ENCODE measurements at places on chromosomes 6 and 20.

DNA sequence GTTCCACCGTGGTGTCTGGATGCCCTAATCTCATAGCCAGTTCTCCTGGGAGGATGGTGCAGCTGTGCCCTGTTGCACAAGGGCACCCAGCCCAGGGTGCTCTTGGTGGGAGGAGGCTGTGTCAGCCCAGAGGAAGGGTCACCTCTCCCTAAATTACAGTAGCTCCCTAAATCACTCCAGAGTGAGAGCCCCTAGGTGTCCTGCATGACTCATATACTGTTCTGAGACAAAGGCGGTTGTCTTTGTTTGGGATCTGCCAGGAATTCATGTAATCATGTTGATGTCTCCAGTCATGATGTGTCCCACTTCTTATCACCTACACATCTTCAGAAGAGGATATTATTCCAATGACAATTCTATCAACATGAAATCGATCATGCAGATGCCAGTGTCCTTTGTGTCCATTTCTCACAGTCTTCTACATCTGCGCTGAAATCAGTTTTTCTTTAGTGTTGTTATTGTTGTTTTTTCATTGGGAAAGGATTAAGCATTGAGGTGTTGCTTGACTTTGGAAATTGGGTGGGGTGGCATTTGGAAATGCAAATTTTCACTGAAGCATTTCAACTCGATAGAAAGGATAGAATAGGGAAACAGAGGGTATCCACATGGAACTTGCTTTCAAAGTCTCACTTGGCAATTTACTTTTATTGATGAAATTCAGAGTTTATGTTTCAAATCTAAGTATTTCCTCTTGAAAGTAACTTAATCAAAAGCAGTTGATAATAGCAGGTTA is 19.5 kb downstream of the PERP start:
- DNase-seq = no peak

GRCh38 chr20:44714102-44714700 is 968 bp upstream of the CCN5 start:
- DNase-seq = no peak

DNA sequence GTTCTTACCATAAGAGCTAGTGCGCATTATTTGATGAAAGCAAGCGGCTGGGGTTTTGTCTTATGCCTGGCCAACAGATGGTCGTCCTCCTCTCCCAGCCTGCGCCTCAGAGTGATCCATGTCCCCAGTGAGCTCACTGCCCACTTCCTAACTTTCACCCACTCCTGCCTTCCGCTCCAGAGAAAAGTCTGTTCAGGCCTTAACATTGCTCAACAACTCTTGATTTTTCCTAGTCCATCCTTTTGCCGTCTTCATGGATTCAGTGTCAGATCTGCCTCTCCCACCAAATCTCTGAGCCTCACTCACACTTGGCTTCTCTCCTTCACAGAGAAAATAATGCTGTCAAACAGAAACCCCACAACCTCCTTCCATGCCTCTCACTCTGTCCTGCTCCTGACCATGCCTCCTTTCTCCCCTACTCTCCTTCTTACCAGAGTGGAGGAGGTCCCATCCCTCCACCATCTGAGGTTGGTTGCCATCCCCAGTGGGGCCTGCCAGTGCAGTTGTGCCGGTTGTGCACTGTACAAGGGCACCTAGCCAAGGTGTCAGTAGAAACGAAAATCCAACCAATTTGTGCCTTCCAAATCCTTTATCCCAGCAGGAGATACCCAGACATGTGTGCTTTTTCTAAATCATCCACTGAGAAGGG is 58.9 kb upstream of the SRSF6 start:
- DNase-seq = no peak

GRCh38 chr6:5411414-5411813 is 150.1 kb downstream of the FARS2 start:
- no peak for DNase-seq

DNA sequence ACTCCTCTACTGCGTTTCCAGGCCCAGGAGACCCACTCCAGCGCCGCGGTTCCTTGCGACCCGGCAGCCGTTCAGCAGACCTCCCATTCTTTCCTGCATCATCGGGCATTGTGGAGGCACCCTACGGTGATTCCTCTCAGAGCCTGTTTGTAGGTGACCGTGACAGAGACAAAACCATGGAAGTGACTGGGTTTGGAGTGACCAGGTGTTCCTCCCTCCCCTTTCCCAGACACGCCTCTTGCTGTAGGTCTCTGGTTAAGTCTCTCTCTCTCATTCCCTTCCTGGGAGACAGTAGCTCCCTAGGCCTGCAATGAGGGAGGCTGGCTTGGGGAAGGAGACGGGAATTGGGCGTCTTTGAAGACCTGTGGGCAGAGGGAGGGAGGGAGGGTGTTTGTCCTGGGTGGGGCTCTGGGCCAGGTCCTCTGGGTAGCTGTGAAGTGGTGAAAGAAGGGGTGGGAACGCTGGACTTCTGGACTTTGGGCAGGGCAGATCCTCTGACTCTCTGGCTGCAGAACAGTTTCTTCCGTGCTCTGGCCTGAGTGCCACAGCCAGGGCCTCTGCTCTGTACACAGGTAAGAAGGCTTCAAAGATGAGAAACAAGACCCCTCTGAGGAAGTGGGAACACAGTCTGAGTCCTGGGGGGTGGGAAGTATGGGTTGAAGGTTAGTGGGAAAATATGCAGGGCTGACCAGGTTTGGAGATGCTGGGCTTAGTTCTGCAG is 763 bp downstream of the KLC4 start:
- DNase-seq = no peak

DNA sequence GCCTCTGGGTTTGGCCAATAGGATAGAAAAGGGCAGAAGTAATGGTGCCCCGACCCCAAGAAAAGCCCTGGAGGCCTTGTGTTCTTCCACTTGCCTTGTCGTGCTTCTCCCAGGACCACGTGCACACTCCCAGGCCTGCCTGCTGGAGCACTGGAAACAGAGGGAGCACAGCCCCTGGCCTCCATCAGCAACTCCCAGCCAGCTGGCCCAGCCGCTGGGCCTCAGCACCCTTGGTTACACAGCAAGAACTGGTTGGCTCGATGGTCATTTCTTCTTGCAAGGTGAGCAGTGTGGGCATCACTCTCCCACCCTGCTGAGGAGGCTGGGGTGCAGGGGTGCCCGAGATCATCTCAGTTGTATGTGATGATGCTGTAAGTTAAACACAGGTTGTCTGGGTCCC is 69.2 kb upstream of the CST7 start:
- DNase-seq = no peak

DNA sequence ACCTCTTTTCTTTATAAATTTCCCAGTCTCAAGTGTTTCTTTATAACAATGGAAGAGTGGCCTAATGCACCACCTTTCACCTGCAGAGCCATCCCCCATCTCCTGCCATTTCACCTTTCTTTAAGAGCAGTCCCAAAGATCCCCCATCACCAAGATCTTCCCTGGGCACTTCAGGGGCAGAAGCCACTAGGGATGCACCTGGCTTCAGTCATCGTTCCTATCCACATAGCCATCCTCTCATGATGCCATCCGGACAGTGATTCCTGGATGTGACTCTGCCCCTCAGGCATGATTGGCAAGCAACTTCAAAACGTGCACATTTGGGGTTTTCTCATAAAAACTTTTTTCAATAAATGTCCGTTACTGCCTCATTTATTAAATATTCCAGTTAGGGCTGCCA is 225.9 kb downstream of the TBXT start:
- no peak for DNase-seq

GRCh38 chr6:26286168-26286877 is 78.7 kb upstream of the BTN3A2 start:
- DNase-seq = peak; percentile 52

DNA sequence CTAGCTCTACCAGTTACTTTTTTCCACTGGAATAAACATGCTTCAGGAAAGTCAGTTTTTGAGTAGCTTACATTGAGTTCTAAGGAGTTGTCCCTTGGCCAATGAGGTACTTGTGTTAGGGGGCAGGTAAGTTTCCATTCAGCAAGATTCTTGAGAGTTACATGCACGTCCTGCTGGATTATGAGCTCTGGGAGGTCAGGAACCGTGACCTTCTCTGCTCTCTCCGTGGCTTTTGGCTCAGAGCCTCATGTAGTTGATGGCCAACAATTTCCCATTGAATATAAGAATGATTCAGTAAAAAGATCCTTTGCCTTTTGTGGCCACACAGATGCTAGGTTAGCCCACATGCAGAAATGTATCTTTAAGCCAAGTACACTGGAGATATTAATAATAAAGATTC is 181.8 kb upstream of the RALGAPA2 start:
- no peak for DNase-seq

DNA sequence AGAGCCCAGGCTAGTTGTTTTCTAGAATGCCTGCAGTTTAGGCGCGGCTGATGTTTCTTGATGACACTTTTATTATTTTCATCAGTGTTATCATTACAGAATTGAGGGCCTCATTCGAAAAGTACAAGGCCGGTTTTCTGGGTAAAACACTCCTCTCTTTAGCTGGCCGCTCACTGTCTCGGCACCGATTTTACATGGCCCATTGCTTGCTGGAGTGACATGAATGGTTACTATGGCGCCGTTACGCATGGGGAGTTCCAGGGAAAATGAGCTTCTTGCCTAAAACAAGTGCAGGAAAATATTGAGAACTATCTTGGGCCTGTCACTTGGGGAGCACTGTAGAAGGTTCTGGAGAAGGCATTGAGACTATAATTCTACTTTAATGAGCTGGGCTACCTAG is 317.8 kb downstream of the CDH4 start:
- no peak for DNase-seq

GRCh38 chr20:54262671-54263070 is 54.8 kb downstream of the PFDN4 start:
- DNase-seq = no peak

DNA sequence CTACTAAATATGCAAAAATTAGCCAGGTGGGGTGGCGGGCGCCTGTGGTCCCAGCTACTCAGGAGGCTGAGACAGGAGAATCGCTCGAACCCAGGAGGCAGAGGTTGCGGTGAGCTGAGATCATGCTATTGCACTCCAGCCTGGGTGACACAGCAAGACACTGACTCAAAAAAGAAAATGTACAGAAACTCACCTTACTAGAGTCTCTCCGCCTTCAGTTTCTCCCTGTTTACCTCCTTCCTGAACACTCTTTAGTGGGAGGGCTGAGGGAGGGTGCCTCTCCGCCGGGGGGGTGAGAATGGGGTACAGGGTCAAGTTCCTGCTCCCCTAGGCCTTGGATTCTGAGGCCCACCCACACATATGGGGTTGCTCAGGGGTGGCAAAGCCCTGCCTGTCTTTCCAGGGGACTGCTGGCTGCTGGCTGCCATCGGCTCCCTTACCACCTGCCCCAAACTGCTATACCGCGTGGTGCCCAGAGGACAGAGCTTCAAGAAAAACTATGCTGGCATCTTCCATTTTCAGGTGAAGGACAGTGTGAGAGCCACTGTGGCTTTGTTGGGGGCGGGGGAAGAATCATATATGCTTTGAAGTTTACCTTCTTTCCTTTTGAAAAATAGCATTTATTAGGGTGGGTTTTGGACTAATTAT is 13.4 kb downstream of the CAPN11 start:
- no peak for DNase-seq

- peak; percentile 87 for DNase-seq
Observed at GRCh38 chr6:140174524-140174923, 800.1 kb upstream of the CITED2 start.

DNA sequence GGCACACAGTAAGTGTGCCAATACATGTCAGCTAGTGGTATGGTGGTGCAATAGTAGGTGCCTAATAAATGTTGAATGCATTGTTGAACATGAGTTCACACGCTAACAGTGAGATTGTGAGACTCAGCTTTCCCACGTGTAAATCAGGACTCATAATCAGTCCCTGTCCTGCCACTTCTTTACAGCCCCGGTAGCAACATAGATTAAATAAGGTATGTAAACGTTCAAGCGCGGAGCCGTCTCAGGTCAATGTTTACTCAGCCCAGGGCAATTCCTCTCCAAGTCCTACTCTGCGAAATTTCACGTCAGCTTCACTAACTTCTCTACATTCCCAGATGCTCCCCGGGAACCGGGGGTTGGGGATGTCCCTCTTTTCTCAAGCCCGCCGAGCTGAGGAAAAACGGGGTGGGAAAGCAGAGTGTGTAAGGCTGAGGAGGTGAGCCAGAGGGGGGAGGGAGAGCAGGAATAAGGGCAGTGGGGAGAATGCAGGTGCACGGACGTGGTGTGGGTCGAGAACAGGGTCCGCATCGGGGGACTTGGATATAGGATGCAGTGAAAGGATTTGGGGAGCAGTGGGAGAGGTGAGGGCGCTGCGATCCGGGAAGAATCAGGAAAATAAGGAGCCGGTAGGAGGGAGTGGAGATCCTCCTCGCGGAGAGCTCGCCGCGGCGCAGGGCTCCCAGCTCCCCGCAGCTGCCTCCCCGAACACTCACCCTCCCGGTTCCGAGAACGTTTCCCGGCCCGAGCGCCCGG is 544 bp upstream of the TP53INP2 start:
- DNase-seq = peak; percentile 9

- no peak for DNase-seq
Observed at GRCh38 chr6:33132081-33132524, 56.3 kb downstream of the HLA-DPB1 start.

GRCh38 chr6:2503816-2504494 is 246.8 kb downstream of the MYLK4 start:
- peak; percentile 73 for DNase-seq

GRCh38 chr6:18259675-18260447 is 4.5 kb downstream of the DEK start:
- no peak for DNase-seq

DNA sequence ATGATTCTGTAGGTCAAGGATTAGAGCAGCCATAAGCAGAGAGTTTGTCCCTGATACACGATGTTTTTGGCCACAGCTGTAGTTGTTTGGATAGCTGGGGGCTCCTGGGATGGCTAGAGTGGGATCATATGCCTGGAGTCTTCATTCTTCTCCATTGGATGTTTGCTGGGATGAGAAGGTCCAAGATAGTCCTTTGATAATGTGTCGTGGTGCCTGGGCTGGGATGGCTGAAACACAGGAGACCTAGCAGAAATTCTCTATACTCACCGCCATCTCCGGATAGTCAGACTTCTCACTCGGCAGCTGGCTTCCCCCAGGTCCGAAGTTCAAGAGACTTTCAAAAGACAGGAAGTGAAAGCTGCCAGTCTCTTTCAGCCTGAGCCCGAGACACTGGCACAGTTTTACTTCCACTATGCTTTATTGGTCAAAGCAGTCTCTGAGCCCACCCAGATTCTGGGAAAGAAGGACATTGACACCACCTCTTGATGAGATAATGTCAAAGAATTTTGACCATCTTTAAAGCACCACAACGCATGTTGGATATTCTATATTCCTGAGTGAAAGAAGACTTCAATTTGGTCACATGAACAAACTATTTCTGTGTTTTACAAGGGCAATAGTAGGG is 16.0 kb downstream of the MARCKS start:
- DNase-seq = no peak

Measured in fibroblast of skin of back (primary cell).